ENCODE measurements at places on chromosomes 2 and 18.

DNA sequence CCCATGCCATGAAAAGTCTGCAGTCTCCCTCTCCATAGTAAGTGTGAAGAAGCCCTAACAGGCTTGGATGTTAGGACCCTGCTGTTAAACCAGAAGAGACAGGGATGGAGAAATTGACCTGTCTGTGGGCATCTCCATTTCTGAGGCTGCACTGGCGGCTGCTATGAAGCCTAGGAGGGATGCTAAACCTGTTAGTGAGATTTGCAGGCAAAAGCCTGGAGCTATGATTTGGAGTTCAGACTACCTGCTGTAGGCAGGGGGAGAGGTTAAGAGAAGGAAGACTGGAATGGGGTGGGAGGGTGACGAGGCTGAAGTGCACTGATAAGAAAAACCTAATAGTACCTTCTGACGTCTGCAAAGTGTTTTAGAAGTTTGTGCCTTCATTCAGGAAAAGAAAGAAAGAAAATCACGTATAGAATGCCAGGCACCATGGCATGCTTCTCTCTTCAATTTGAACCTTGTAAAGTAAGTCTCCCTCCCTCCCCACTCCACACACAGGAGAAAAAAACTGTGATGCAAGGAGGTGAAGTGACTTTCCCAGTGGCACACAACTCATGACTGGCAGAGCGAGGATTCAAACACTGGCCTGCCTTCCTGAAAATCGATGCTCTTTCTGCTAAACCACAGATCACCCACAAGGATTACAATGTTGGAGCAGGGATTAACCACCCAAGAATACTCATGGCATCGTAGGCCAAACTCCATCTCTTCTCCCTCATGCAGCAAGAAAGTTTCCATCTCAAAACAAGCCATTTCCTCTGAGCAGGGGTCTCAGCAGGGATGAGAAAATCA, 98.5 kb upstream of the PKDCC start:
- no peak for DNase-seq

- DNase-seq: peak; percentile 34
These were observed 5.7 kb downstream of the PPP1R1C start for GRCh38 chr2:181991171-181991885.

- DNase-seq: no peak
These were observed 281.6 kb upstream of the STON1 start for GRCh38 chr2:48248251-48248933.

GRCh38 chr2:8643250-8643995, 38.4 kb upstream of the ID2 start:
- DNase-seq: no peak

DNA sequence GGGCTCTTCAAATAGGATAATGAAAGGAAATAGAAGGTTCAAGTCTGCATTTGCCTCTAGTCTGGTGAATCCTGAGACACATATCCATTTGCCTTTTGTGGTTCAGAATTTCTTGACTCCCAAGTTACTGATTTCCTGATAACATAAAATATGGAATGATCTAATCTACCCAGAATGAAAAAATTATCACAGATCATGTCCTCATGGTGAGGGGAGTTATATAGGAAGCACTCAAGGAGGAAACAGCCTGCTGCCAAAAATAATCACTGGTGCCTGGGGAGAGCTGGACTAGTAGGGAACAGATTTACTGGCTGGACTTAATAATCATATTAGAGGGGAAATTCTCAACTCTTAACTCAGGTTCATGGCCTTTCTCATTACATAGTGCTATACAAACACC, 95.5 kb upstream of the STK17B start:
- no peak for DNase-seq

DNA sequence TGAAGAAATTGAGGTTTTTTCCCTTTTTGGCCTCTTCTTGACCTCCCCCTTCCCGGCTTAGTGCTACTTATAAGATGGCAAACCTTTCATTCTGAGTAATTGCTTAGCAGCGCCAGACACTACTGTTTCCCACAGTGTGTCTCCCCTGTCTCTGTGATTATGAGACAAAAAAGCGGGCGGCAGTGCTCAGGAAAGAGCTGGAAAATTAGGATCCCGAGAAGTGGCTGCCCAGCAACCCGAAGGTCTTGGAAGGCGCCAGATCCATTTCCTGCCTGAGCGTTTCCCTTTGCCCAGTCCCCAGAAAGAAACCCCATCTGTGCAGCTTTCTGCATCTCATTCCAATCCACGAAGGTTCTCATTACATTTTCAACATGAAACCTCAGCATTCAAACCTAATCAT, 191.9 kb upstream of the APCDD1 start:
- no peak for DNase-seq

- peak; percentile 29 for DNase-seq
These were observed 315.5 kb downstream of the RPRM start for GRCh38 chr2:153163055-153163454.

GRCh38 chr2:122843503-122843902, 1088.1 kb downstream of the TSN start:
- no peak for DNase-seq

DNA sequence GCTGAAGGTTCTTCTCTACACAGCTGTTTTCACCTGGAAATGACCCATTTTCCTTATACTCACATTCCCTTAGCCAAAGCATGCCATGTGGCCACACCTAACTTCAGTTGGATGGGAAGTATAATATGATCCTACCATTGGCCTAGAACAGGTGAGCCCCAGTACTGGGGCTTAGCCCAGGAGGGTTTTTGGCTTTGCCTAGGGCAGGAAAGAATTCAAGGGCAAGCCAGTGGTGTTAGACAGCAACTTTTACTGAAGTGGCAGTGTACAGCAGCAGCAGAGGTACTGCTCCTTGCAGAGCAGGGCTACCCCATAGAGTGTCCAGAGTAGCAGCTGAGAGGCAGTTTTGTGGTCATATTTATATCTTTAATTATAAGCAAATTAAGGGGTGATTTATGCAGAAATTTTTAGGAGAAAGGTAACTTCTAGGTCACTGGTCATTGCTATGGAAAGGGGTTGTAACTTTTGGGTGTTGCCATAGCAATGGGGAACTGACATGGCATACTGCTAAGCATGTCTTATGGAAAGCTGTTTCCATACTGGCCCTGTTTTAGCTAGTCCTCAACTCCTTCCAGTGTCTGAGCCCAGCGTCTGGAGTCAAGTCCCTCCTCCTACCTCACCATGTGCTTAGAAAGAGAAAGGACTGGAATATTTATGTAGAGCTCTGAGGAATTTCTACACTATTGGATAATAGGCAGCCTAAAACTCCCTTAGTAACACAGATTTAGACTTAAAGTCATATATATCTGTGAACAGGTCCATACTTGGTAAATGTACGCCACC, 109.0 kb upstream of the DTNA start:
- DNase-seq: no peak

- peak; percentile 93 for DNase-seq
These were observed 1.1 kb upstream of the MAB21L4 start for GRCh38 chr2:240896871-240897692.

GRCh38 chr2:16238786-16239185, 298.4 kb downstream of the MYCN start:
- DNase-seq: no peak

DNA sequence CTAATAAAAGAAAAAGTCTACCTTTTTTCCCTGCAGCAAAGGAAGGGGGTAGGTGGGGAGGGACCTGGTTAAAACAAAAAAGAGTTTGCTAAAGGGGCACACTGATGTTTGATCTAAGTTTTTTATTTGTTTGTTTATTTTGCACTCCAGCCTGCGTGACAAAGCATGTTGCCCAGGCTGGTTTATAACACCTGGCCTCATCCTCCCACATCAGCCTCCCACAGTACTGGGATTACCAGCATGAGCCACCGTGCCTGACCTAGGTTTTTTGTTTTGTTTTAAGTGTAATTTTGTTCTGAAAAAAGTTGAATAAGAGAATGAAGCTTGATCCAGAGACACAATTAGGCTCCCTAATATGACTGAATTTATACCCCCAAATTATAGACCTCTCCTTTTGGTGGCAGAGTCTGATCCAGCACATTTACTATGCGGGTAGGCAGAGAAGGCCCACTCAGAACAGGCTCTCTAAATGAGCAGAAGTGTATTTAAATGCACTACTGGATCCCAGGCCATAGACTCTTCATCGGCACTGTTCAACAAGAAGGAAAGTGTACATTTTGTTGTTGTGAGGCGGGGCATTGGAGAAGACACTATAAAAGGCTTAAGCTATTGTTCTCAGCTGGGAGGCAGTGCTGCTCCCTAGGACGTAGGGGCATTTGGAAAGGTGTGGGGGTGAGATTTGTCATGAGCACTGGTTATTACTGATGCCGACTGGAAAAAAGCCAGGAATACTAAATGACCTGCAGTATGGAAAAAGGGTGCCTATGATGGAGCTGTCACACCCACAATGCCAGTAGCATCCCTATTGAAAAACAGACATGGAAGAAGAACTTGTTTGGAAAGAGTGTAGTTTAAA, 32.4 kb downstream of the MRPS9 start:
- DNase-seq: no peak

- no peak for DNase-seq
These were observed 332.9 kb upstream of the NT5C1B start for GRCh38 chr2:18922276-18922675.

GRCh38 chr2:4152051-4152450, 448.7 kb downstream of the DCDC2C start:
- no peak for DNase-seq

- DNase-seq: no peak
These were observed 27.2 kb downstream of the CHST10 start for GRCh38 chr2:100390001-100390940.

DNA sequence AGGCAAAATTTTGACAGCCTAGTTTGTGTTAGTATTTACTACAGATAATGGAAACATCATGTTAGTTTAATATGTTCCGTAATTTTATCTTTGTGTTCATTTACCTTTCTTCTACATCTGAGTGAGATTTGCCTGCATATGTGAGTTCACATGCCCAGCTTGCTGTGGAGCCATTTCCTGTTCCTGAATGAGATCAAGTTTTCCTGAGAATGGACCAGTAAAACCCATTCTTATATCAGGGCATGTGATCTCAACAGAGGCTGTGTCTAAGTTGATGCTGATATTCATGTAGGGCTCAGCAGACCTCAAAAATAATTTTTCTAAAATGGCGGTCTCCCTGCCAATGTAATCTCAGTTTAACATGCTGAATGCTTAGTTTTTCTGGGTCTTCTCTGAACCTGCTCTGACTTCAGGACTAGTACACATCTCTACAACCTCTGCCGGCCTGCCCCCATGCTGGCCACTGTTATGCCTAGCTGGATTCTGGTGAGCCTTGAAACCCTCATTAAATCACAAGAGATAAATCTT, 1.0 kb downstream of the IL1A start:
- no peak for DNase-seq

DNA sequence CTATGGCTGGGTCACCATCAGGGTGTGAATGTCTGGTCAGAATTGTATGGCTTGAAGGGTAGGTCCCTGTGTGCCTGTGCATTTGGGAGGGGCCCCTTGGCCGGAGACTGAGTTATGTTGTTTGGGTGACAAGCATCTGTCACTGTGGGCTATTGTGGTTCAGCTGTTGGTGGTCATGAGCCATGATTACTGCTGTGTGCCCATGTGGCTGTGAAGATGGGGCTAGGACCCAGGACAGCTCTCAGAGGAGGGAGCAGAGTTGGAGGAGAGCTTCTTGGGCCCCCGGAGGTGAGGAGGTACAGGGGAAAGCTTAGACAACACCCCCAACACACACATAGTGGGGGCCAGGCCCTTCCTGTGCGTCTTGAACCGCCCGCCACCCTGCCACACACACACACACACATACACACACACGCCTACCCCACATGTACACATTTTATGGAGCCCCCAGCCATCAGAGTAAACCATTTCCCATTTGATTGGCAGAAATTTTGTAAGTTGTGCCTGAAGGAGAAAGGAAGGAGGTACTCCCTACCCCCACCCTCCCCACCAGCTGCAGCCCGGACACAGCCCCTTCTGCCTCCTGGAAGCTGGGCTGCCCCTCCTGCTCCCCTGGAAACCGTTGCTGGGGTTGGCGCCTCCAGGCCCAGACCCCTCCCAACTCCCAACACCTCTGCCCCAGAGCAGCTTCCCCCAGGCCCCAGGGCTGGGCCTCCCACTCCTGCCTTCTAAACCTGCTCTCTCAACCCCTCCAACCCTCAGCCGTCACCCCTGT, 2.0 kb downstream of the GAREM2 start:
- DNase-seq: no peak

- DNase-seq: no peak
These were observed 250.6 kb downstream of the DOK6 start for GRCh38 chr18:69651243-69651642.

- no peak for DNase-seq
These were observed 181.1 kb downstream of the METTL4 start for GRCh38 chr18:2390158-2390557.

DNA sequence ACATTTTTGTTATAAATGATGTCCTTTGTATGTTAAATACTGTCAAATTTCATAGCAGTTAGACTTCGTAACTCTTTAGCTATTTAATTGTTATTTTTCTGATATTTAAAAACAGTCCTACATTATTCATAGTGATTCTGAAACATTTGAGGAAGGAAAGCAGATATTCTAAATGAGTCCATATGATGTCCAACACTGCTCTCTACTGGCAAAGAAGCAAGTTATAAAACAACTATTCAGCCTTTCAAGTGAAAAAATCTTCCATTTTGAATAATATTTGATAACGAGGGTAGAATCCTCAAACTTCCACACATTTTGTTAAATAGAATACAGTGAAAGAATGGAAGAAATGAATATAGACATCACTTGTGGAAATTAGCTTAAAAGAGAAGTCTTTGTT, 220.8 kb downstream of the GULP1 start:
- DNase-seq: peak; percentile 43

DNA sequence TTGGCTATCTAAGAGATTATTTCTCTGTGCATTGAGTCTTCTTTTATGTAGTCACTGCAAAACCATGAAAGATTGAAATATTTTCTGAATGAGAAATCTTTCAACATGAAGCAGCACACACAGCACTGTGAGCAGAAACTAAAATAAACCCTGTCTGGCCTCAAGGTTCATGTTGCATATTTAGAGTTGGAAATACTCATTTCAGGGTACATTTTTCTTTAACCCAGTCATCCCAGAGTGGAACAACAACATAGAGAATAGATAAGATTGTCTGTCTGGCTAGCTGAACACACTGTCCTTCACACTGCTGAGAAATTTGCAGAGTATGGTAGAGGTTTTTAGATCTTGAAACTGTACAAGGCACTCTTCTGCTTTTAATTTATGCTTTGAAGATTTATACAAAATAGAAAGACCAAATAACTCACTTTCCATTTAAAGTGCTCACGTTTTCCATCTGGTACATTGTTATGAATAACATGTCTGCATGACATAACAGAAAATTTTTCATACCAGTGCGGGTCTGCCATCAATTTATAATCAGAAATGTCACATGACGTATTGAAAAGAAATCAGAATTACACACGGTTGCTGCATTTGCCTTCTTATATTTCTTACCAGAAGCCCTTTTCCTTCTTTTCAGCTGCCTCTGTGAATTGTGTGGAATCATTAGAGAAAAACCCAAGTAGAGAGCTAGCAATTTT, 25.0 kb upstream of the FN1 start:
- no peak for DNase-seq

GRCh38 chr2:6785493-6785892, 80.2 kb downstream of the CMPK2 start:
- DNase-seq: no peak

Measured in small intestine (tissue), 16 donors.